Ecto neural progenitor cell (in vitro differentiated cells): ENCODE measurements at places on chromosomes 4 and X.

- no peak for DNase-seq
These were observed 225.2 kb upstream of the SLIT2 start for GRCh38 chr4:20026456-20026855.

- no peak for DNase-seq
These were observed 7.4 kb upstream of the FGF13 start for GRCh38 chrX:138718941-138719340.

DNA sequence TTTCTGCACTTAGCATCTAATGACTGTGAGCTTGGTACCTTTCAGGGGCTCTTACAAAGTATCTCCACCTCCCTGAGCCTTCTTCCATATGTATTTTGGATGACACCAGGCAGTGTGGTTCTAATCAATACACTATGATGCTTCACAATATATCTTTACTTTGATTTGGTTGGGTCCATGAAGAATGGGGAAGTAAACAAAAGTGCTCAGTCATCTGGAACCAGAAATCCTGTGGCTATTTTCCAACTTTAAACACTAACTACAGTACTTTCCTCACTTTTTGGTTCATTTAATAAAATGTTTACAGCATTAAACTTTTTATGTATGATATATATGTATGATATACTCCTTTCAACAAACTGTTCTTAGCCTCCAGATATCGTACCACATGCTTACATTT, 216.4 kb upstream of the AFF2 start:
- no peak for DNase-seq

GRCh38 chrX:10010686-10011085, 43.5 kb downstream of the CLDN34 start:
- DNase-seq: no peak

DNA sequence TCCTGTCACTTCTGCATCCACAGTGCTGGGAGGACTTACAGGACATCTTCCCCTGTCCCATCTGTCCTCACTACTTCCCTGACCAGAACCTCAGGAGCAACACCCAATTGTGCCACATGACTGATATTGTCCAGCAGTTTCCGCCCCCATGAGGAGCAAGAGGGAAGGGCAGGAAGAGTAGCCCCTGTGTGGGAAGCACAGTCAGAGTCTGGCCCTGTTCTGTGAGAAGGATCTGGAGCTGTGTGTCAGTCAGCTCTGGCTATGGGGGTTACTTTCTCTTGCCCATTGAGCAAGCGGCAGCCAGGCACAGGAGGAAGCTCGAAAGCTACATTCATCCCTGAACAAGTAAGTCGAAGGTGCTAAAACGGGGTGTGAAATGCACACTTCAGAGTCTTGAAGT, 14.8 kb upstream of the TRIM60 start:
- DNase-seq: peak; percentile 51

DNA sequence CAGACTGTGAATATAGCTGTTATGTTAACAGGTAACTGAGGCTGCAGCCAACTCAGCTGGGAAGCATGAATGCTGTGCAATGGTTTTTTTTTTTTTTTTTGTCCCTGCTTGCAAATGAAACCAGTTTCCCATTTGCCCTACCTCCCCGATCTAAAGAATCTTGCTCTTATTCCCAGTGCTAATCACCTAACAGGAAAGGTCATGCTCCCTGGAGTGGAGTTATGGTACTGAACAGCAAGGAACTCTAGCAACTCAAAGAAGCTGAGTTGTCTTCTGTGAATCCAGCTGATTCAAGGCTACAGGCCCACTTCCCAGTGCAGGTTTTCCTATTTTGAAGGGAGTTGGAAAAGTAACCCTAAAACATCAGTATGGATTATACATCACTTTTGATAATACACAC, 52.1 kb downstream of the HTR2C start:
- no peak for DNase-seq

- DNase-seq: no peak
These were observed 69.3 kb upstream of the PCDH19 start for GRCh38 chrX:100479329-100479728.

- DNase-seq: no peak
These were observed 176.6 kb upstream of the GALNTL6 start for GRCh38 chr4:171636606-171637005.

GRCh38 chr4:83981156-83981555, 445.2 kb downstream of the GPAT3 start:
- DNase-seq: no peak

DNA sequence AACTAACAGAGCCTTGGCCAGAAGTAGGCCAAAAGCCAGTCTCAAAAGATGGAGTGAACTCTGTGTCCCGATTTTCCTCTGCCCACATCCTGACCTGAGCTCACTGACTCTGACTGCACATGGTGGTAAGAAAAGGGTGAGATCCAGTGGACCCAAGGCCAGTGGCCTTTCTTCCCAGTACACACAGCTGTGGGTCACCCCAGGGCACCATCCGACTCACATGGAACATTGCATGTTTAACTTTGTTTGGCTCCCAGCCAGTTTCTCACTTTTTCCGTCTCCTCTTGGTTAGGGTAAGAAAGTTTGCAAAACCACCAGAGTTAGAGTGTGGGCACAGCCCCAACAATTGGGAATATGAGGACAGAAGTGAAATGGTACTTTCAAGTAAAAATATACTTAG, 69.8 kb downstream of the GAB1 start:
- DNase-seq: no peak

GRCh38 chr4:141637565-141637964, 1.2 kb downstream of the IL15 start:
- no peak for DNase-seq

- no peak for DNase-seq
These were observed 3.1 kb downstream of the MANBA start for GRCh38 chr4:102757681-102758080.

DNA sequence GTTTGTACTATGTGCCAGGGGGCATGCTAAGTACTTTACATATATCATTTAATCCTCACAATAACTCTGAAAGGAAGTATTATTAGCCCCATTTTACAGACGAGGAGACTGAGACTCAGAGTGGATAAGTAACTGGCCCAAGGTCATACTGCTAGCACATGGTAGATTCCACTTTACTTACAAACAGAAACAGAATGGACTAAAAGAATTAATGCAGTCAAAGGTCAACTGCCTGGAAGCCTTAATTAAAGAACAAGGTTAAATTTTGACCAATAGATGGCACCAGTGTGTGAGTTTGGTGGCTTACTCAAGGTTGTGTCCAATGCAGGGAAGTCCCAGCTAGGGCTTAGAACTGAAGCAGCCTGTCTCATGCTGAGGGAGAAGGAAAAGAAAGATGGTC, 4.7 kb downstream of the RIPPLY1 start:
- DNase-seq: no peak

- no peak for DNase-seq
These were observed 11.5 kb upstream of the ZNF718 start for GRCh38 chr4:112771-113170.

GRCh38 chr4:25486171-25486570, 109.1 kb downstream of the ANAPC4 start:
- no peak for DNase-seq

DNA sequence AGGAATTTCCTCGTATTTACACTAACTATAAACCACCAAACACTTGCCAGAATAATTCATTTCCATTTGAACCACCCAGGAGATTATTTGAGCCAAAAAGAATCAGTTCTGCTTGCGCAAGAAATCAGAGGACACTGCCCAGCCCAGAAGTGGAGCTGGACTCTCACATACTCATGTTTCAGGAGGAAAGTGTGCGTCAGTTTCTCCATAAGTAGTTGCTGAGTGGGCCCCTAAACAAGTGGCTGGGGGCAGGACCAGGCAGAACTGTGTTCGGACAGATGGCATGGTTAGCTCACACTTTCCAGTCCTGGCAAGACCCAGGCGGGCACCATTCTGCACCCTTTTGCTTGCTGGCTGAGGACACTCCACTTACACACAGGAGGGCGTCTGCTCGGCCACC, 38.8 kb downstream of the BTC start:
- no peak for DNase-seq

GRCh38 chr4:169099771-169100180, 89.7 kb upstream of the CBR4 start:
- no peak for DNase-seq
